ENCODE measurements at places on chromosomes 4 and X.

DNA sequence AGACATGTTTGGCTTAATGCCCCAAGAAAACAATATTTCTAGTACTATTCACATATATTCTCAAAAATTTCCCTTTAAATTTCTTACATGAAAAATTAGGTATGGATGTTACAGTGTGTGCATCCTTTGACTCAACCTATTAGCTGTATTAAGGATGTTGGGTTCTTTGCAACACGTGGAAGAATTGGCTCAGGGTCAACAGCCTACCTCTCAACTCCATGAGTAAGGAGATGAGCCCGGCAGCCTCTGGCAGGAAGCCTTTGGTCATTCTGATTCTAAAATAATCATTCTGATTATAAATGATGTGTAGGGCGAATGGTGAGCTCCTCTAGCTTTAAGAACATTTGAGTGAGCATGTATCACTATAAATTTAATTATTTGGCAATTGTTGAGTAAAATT is 148.0 kb upstream of the WDFY3 start:
- no peak for DNase-seq

GRCh38 chr4:37757121-37757520 is 69.4 kb upstream of the PGM2 start:
- DNase-seq, result no peak

DNA sequence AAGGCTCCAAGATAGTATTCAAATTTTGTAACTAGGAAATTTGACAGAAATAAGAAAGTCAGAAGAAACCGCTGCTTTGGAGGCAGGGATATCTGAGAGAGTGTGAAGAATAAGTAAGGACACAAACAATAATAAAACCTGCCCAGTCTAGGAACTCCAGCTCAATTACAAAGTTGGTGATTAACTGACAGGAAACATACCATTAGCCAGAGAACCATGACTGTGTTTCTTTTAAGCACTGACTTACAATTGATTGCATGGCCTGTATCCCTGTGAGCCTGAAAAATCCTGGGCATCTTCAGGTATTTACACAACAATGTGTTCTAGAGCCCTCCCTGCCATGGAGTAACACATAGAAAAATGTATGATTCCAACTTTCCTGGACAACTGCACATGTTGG is 127.4 kb downstream of the GRIA3 start:
- no peak for DNase-seq

DNA sequence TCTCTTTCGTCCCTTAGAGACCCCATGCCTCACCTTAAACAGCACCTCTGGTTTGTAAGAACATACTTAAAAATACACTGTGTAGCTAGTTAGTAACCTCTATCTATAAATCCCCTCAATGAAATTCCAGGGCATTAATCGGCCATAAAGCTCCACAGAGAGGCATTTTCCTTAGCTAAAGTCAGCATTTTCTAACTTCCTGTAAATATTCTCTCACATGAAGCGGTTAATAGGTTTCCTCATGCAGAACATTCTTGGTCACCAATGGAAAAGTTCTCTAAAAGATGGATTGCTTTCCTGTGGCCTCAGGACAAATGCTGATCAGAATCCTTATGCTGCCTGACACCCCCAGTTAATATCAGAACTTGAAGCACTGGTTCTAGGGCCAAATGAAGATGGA is 248.6 kb upstream of the BOD1L1 start:
- DNase-seq, result no peak

DNA sequence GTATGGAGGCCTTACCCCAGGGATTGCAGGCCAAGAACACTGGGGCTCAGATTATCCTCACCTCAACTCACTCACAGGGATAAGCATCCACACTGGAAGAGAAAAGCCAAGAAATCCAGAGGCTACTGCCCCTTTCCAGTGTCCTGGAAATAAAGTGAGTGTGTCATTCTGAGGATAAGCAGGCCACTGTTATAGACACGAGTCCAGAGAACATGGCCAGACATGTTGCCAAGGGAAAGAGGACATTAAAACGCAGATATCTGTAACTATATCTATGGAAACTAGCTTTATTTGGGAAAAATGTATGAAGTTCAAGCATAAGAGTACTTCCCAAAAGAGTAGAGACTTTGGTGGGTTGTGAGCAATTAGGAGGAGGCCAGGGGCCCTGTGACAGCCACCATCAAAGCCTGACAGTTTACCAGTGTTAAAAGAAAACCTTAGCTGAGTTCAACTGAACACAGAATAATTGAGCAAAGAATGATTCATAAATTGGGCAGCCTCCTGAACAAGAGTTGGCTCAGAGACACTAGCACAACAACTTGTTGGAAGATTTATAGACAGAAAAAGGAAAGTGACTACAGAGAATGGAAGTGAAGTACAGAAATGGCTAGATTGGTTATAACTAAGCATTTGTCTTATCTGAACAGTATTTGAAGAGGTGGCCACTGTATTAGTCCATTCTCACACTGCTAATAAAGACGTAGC is 1222.2 kb downstream of the STIM2 start:
- DNase-seq, result no peak

DNA sequence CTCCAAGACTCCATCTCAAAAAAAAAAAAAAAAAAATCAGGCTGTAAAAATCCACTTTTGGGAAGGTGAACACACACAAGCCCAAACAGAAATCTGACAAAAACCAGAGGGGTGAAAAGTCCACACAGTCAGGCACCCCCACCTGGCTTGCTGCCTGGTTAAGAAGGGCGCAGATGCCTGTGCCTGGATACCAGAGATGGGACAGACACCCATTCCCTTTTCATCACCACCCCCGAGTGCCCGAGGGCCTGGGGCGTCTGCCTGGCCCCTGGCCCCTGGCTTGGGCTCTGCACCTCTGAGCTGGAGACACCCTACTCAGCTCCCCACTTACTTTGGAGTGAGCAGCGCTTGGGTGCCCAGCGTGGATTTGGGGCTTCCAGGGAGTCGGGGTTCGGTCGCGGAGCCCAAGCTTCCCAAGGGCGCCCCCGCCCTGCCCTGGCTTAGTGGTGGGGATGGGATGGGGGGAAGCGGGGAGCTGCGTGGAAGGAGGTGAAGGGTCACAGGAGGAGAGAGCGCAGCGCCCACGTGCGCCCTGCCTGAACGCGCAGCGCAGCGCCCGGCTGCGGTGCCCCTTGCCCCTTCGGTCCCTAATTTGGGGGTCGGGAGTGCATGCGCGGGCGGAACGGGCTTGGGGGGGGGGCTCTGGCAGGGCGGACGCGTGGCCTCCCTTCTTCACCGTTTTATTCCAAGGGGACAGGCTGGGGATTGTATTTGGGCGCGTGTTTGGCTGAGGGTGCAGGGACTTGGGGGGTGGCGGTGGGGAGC is 11.3 kb downstream of the SHOX start:
- no peak for DNase-seq

- no peak for DNase-seq
Observed at GRCh38 chrX:13655674-13656073, 2.7 kb downstream of the TCEANC start.

- no peak for DNase-seq
Observed at GRCh38 chrX:40173143-40174000, 75.6 kb upstream of the BCOR start.

DNA sequence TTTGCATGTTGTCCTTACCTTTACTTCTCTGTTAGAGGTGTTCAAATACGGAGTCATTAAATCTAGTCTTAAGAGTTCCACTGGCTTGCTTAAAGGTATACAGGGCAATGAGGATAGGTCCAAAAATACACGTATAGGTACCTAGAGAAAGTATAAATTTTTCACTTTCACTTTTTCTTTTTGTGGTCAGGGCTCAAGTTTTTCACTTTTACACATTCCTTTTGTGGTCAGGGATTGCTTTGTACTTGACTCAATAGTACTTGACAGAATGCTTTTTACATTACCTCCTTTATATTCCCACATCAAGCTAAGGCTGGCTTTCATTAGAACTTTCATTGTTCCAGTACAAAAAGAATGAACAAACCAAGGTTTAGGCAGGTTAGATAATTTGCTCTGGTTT is 21.7 kb downstream of the TMEM184C start:
- DNase-seq, result no peak

DNA sequence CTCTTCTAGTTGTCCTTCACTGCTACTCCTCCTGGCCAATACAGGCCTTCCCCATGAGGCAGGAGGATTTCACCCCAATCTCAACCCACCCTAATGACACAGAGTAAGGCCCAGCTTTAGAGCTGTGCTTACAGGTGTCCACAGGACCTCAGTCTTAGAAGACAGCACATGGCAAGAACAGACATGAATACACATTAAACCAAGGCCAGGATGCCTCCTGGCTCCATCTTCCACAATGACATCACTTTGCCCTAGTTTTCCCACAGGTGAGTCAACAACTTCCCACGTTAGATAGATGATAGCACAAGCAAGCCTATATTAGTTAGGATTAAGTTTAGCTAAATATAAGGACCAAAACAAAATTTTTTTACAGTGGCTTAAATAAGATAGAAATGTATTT is 63.8 kb upstream of the NOCT start:
- DNase-seq, result no peak

DNA sequence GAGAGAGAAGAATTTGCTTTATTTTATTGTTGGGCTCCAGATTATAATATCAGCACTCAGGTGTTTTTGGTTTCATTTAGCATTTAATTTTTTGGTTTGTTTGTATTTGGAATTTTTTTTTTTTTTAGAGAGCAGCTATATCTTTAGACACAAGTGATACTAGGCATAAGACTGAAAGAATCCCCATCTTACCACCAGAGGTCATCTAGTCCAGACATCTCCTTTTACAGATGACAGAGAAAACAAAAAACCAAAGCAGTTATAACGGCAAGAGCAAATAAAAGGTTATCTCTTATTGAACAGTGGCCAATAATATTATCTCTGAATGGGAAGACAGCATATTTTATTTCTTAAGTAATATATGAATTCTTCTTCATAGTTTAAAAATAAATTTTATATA is 22.8 kb downstream of the USP38 start:
- DNase-seq, result no peak

DNA sequence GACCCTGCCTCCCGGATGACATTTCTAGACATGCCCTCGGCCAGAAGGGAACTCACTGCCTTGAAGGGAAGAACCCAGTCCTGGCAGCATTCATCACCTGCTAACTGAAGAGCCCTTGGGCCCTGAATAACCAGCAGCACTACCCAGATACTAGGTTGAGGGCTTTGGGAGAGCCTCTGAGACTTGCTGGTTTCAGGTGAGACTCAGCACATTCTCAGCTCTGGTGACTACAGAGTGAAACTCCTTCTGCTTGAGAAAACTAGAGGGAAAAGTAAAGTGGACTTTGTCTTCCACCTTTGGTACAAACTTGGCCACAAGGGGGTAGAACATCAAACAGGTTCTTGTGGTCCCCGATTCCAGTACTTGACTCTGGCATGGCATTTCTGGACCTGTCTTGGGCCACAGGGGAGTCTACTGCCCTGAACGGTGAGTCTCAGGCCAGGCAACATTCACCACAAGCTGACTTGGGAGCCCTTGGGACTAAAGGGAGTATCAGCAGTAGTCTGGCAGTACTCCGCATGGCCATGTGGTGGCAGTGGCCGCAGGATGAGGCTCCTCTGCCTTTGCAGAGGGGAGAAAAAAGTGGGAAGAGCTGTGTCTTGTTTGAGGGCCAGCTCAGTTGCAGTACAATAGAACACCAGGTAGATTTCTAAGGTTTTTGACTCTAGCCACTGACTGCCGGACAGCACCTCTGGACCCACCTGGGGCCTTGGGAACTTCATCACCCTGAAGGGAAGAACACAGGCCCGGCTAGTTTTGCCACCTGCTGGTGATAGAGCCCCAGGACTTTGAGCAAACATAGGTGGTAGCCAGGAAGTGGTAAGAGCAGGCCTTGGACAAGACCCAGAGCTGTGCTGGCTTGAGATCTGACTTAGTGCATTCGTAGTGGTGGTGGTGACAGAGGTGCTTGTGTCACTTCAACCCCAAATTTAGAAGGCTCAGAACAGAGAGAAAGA is 414.8 kb downstream of the OPHN1 start:
- DNase-seq, result no peak

GRCh38 chr4:48484494-48485168 is 1.5 kb downstream of the SLC10A4 start:
- no peak for DNase-seq

- DNase-seq, result no peak
Observed at GRCh38 chr4:41757521-41758156, 9.1 kb upstream of the PHOX2B start.

DNA sequence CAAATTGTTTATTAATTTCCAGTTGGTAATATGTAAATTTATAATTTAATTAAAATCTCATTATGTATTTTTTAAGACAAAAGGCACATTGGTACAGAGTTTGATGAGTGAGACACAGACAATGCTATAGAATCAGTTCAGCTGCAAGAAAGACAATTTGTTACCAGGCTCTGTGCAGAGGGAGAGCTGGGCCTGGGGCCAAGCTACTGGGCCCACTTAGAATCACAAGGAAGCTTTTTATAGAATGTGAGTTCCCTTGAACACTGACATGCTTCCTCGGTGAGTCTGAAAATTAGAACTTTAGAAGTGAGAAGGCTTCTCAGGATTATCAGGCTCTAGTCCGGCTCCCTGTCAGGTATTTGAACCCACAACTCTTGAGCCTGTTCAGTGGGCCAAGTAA is 129.0 kb downstream of the AFF2 start:
- DNase-seq, result no peak

DNA sequence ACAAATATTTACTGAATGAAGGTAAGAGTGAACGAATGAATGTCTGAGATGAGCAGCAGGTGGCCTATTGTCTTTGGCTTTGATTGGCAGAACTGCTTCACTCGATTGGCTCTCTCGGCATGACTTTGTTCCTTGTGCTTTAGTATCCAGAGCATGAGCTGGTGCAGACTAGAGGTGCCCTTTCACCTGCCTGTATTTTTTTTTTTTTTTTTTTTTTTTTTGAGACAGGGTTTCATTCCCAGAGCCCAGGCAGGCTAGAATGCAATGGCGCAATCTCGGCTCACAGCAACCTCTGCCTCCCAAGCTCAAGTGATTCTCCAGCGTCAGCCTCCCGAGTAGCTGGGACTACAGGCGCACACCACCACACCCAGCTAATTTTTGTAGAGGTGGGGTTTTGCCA is 38.9 kb downstream of the SRPX2 start:
- no peak for DNase-seq

DNA sequence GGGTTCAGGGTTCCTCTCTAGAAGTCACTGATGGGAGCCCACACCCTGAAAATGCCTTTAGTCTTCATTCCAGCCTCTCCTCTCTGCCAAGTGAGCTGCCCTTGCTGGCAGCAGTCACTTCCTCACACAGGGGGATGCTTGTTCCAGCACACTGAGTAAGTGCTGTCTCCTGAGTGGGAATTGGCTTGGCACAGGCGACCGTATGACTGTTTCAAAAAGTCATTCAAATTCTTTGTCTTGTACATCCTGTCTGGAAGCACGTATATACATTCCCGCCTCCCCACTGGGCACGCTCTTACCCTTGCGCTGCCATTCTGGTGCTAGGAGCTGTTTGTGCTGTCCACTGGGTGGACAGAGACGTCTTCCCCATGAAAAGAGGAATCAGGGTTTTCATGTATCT is 40.2 kb upstream of the CD99 start:
- DNase-seq, result no peak

- no peak for DNase-seq
Observed at GRCh38 chr4:56389558-56389957, 2.3 kb upstream of the AASDH start.

- DNase-seq, result no peak
Observed at GRCh38 chrX:2159393-2159792, 341.4 kb downstream of the DHRSX start.

- no peak for DNase-seq
Observed at GRCh38 chr4:76969495-76969894, 19.9 kb downstream of the SEPTIN11 start.

- no peak for DNase-seq
Observed at GRCh38 chrX:154325541-154325940, 29.9 kb downstream of the TKTL1 start.

GRCh38 chr4:65302145-65302544 is 368.1 kb downstream of the EPHA5 start:
- DNase-seq, result no peak
